ENCODE measurements at places on chromosomes 12 and 14.

GRCh38 chr12:113346353-113346752 is 11.4 kb upstream of the SLC8B1 start:
- no peak for DNase-seq

DNA sequence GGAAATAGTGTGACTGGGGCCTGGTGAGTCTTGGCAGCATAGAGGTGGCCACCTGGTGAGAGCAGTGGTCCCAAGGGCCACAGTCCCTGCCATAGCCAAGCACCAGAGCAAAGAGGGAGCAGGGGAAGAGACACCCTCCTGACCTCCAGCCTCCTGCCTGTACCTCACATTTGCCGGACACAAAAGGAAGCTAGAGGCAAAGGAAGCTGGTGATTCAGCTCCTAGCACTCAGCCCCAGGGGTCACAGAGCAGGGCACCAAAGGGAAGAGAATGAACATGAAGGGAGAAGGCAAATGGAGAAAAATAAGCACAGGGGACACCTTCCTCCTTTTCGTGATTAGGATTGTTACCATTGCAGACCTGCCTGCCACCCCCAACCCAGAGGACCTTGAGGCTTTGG is 216.8 kb downstream of the ZFP36L1 start:
- DNase-seq, result no peak

- DNase-seq, result no peak
Measured at GRCh38 chr14:59093902-59094301, 94.6 kb upstream of the DAAM1 start.

GRCh38 chr12:56040151-56040550 is 1.6 kb upstream of the RPS26 start:
- DNase-seq, result no peak

DNA sequence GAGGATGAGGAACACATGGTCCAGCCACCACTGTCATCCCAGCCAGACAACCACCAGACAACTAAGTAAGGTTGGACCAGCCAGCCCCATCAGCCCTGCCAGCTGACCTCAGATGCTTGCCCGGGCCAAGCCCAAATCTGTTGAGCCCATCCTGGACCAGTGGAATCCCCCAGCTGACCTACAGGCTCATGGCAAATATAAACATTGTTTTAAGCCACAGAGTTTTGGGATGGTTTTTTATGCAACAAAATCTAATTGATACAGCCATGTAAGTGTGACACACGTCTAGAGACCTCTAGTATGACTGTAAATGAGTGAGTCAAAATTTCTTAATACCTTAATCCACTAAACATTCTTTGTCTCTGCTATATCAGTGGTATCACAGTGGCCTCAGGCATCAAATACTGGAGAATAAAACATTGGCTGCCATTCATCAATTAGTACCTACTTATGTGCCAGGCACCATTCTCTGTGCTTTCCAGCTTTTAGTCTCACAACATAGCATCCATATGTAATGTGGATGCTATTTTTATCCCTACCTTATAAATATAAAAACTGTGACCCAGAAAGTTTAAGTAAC is 24.2 kb upstream of the NT5DC3 start:
- no peak for DNase-seq

DNA sequence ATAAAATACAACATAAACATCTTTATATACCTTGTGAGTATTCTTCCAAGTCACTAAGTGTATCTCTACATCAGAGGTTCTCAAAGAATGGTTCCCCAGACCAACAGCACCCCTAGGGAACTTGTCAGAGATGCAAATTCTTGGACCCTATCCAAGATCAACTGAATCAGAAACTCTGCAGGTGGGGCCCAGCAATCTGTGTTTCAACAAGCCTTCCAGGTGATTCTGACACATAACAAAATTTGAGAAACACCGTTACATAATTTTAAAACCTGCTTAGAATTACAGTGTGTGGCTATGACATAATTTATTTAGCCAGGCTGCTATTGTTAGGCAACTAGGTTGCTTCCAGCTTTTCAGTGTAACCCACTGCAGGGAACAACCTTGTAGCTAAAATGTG is 49.8 kb downstream of the NTN4 start:
- DNase-seq, result no peak

GRCh38 chr14:68888025-68888850 is 90.9 kb downstream of the ACTN1 start:
- peak; percentile 56 for DNase-seq

DNA sequence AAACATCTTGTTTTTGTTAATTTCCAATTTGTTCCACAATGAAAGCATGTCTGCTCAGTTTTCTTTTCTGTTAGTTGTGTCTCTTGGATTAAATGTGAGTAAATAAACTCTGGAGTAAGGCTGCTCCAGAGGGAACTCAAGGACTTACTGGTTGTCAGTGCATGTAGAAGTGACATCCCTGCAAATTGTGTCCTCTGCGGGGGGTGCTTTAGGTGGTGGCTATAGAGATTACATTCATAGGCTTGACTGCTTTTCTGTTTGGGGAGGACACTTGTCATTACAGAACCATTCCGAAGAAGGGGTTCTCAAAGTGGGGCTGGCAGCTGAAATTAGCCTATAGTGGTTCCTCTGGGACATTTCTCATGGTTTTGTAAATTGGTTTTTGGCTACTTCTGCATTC is 8.8 kb downstream of the TMTC2 start:
- no peak for DNase-seq

GRCh38 chr12:2170376-2170775 is 117.6 kb downstream of the CACNA1C start:
- DNase-seq, result peak; percentile 68

DNA sequence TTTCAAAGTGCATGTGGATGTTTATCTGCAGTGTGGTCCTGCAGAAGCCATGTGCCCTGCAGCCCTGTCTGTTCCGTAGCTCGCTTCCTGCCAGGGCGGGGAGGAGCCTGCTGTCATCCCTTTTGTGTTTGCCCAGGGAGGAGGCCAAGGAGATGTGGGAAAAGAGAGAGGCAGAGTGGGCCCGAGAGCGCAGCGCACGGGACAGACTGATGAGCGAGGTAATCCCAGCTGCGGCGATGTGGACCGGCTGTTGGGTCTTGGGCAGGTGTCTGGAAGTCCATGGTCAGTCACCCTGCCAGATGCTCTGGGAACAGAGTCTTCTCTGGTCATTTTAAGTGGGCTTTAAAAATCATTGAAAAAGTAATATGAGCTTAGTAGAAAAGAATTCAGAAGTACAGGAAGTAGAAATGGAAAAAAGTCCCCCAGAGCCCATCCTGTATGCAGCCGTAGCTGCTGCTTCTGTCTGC is 12.8 kb downstream of the TCHP start:
- no peak for DNase-seq

- peak; percentile 99 for DNase-seq
Measured at GRCh38 chr12:52191841-52192791, at the start of gene KRT80. TSS of gene KRT80 (minus strand) at chr12:52192014. CDS start at chr12:52191902, 112 bp downstream.

GRCh38 chr14:63833728-63834127 is 19.1 kb upstream of the SYNE2 start:
- DNase-seq, result peak; percentile 14

- DNase-seq, result no peak
Measured at GRCh38 chr12:12270226-12270625, 3.4 kb upstream of the LRP6 start.

- DNase-seq, result no peak
Measured at GRCh38 chr14:88535149-88535548, 19.7 kb downstream of the PTPN21 start.

- no peak for DNase-seq
Measured at GRCh38 chr14:104184911-104185499, 46.6 kb downstream of the KIF26A start.

DNA sequence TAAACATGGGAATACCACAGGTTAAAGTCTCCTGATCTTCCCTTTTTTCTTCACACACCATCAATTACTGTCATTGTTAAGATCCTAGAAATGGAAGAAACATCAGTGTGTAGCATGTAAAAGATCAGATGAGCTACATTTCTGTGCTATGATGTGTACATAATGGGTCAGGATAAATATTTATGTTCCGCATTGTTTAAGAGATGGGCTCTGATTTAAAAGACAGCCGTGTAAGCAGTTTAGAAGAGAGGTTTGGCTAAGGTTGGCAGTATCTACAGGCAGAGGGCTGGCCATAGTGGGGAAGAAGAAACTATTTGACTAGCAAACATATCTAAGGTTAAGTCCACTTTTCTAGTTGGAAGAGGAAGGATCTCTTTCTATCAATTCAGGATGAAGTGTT is 49.4 kb downstream of the LRRC9 start:
- peak; percentile 38 for DNase-seq
